HS-27A (cell line): ENCODE measurements at places on chromosomes 11 and 22.

DNA sequence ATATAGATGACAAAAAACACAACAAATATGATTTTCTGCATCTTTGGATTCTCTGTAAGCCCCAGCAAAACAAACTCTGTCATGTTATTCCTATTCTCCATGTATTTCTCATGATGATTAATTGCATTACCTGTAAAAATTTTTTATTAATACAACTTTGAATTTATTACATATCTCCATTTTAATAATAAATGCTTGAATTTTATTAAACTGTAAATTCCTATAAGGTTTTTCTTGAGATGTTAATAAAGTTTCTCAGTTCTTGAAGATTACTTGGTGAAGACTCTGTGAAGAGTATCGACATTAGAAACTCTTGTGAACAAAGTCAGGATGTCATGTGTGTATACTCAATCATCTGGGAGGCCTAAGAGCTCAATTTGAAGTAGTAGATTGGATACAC is at the start of gene OR4C46:
Gene OR4C46 (minus strand): TSS at position 101 of the 400 bp plus-strand sequence. CDS start 0 bp downstream, at position 101.
- DNase-seq: no peak

DNA sequence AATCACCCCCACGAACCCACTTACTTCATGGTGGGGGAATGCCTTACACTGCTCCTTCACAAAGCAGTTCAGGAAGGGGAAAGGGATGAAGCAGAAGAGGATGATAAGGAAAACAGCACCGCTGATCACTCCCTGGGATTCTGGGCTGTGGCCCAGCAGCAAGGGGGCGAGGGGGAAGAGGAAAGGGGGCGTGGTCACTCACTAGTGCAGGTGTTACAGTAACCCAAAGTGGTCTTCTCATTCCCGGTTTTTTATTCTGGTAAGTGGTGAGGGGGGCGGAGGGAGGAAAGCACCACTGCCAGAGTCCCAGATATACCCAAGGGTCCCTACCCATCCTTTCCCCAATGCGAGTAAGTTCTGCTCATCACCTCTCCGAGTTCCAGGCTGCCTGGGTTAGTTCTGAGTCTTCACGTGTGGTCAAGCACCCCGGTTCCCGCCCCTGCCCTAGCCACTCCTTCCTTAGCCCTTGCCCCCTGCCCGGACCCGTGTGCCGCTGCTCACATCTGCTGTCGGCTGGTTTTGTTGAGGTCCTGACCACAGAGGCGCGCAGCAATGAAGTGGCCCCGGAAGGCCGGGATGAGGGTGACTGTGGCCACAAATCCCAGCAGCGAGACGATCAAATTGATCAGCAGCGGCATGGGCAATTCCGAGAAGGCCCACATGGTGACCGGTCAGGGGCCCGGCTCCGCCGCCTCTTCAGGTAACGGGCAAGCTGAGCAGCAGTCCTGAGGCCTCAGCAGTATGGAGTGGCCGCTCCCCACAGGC is 477 bp downstream of the DPAGT1 start:
- DNase-seq: no peak

- no peak for DNase-seq
These were observed 26.5 kb downstream of the MYO7A start for GRCh38 chr11:77154381-77155081.

DNA sequence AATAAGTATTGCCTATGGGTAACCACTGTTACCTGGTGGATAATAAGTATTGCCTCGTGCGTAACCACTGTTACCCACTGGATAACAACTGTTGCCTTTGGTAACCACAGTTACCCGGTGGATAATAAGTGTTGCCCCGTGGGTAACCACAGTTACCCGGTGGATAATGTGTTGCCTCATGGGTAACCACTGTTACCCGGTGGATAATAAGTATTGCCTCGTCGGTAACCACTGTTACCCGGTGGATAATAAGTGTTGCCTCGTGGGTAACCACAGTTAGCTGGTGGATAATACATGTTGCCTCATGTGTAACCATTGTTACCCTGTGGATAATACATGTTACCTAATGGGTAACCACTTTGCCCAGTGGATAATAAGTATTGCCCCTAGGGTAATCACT is 9.8 kb upstream of the NXPE4 start:
- no peak for DNase-seq

DNA sequence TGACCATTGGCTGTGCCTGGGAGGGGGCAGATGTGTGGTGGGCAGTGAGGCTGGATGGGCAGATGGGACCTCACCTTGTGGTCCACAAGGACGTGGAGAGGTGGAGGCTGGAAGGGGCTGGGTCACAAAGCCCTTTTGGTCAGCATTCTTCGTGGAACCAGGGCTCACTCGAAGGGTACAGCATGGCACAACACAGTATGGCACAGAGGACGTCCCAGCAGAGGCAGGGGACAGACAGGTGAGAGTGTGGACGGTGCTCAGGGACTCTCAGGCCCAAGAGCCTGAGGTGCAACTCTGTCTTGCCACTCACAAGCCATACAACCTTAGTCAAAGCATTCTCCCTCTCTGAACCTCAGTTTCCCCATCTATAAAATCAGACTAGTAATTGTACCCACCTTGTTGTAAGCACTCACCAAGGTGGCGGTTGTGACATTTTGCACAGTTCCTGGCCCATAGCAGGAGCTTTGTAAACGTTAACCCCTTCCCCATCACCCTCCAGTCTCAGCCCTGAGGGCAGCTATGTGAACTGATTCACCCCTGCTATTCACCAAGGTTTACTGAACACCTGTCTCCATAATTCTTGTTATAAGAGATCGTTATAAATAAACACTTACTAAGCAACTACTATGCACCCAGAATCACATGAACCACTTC is 11.6 kb upstream of the TSKU start:
- no peak for DNase-seq

DNA sequence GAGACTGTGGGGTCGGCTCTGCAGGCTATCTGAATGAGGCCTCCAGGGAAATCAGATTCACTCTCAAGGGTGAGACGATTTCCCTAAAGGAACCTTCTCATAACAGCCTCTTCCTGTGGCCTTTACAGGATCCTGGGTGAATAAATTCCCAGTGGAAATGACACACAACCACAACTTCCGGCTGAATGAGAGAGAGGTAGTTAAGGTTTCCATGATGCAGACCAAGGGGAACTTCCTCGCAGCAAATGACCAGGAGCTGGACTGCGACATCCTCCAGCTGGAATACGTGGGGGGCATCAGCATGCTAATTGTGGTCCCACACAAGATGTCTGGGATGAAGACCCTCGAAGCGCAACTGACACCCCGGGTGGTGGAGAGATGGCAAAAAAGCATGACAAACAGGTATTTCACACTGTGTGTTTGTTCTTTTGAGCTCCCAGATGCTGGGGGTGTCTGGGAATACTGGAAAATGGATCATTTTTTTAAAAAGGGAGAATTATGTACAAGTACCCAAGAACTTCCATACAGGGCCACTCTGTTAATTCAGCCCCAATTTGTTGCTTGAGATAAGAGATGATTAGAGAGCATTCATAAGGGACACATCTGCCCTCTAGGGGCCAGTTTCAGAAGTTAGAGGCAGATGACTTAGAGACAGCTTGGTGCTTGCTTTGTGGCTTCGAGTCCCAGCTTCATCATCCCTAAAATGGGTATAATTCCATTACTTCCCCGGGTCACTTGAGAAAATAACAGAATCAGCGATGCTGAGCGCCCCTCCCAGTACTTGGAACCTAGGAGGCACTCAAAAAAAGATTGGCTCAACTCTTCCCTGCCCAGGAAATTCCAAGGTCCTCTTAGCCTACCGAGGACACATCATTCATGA is 10.2 kb downstream of the SERPIND1 start:
- DNase-seq: peak; percentile 9

- DNase-seq: no peak
These were observed 769.5 kb upstream of the LUZP2 start for GRCh38 chr11:23727387-23727786.

GRCh38 chr11:58070585-58070984 is 39.8 kb downstream of the OR6Q1 start:
- no peak for DNase-seq

- DNase-seq: peak; percentile 59
These were observed 36.6 kb downstream of the APOL3 start for GRCh38 chr22:36123673-36124630.

- no peak for DNase-seq
These were observed 7.6 kb downstream of the BAD start for GRCh38 chr11:64276653-64277431.

DNA sequence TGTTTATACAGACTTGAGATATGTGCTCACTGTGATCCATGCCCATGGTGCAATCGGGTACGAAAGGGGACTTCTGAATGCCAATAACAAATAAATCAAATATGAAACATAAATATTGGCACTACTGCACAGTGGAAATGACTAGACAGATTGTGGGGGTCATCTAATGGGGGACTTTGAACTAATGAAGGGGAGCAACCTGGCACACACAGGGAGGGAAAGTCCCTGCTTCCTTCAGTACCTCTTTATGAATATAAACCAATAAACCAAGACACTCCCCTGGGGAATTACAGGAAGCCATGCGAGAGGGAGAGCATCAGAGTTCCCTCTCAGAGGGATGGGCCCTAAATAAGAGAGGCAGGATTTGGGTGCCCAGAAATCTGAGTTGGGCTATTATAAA is 21.1 kb downstream of the MIF start:
- DNase-seq: no peak

DNA sequence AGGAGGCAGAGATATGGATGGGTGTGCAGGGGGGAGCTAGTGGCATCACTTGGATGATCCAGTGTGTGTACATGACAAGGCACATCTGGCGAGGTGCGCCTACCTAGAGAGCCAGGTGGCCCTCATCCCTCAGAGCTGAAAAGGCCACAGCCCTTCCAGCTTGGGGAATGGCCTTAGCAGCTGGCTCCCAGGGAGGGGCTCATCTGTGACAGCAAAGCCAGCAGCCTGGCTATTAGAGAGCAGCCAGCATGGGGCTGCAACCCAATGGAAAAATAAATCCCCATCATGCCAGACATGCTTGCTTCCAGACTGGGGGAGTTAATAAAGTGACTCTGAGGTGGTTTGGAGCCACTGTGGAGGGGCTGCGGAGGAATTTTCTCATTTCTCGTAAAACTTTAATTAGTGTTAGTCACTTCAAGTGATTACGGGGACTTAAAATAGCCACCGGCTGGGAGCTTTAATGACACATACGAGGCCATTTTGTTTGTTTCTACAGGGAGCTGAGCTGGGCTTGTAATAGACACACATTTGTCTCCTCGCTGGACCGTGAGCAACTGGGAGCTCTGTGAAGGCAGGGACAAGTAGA is 111.2 kb upstream of the ALX4 start:
- DNase-seq: no peak

DNA sequence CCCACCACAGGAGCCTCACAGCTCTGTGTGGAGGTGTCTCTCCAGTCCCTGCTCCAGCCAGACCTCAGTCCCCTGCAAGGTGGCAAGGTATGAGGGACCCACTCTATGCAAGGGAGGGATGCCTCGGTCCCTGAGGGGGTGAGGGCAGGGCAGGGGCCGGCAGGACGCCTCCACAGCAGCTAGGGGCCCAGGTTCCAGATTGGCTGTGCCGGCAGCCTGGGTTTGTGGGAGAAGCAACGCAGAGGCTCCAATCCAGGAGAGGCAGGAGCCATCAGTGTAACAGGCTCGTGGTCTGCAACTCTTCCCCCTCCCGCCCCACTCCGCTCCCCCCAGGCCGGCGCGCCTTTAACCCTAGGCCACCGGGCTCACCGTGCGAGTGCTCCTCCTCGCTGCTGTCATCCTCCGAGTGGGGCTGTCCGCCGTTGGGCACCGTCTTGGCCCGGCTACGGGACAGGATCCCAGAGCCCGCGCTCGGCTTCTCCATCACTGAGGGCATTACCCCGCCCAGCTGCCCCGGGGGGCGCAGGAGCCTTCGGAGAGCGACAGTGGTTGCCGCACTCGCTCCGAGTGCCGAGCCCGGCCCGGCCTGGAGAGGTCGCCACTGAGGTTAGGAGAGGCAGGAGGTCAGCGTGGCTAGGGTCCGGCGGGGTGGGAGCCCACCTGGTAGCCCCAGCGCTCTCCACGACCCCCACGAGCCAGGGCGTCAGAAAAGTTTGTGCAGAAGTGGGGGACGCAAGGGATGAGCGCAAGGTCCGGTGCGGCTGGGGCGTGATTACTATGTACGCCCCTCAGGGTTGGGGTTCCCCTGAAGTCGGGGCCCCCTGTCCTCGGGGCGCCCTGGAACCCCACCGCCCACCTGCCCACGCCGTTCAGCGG is 765 bp downstream of the RCOR2 start:
- DNase-seq: no peak

DNA sequence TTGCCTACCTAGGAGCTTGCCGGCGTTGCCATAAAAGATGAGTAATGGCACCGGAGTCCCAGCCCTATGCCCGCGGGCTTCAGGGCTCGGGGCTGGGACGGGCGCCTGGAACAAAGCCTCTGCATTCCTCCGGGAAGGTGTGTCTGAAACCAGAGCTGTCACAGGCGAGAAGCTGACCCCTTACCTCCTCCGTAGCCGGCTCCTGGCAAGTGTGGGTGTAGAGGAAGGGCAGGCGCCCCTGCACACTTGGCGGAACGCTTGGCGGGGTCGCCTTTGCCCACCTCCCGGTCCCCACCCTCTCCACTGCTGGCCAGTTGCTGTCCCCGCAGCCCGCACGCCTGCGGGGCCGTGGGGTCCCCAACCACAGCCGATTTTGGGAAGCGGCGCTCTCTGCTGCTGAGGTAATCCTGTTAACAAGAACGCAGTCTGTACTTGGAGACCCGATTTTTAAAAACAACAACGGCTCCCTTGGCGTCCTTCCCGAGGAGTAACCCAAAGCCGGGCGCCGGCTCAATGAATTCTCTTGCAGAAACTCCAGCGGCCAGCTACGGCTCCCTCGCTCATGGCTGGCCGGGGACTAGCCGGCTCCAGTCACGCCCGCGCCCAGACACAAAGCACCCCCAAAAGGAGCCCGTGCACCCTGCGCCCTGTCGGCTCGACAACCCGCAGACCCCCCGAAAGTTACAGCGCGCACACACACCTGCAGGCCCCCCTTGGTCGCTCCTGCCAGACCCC is 89.2 kb downstream of the PLEKHA7 start:
- no peak for DNase-seq

GRCh38 chr11:30344085-30344484 is 21.2 kb downstream of the ARL14EP start:
- no peak for DNase-seq

DNA sequence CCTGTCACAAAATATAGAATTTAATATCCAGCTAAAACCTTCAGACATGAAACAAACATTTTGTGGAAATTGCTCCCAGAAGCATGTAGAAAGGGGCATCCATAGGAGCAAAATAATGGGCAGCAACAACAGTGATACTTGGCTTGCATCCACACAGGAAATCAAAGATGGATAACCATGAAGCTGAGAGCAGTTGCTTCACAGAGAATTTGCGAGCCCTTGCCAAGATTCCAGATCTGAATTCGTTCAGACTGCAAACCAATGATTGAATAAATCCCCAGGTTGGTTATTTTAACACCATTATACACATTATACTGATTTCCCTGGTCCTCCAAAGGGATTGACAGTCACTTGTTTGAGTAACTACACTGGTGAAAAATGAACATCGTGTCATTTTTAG is 15.6 kb upstream of the OR51L1 start:
- DNase-seq: no peak

GRCh38 chr22:19233189-19233661 is 54.7 kb upstream of the SLC25A1 start:
- no peak for DNase-seq

DNA sequence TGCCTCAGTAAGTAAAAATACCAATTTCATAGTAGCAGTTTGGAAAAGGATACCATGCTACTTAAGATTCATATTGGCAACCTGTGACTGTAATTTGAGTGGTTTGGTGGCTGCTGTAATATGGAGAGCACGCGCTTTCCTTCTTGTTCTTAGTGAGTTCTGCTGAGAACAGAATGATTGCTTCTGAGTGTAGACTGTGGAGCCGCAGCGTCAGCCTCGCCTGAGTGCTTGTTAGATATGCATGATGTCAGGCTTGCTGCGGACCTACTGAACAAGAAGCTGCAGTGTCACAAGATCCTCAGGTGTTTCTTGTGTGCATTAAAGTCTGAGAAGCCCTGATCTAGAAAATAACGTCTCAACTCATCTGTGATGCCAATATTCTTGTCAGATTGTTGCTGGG is 143.2 kb downstream of the ARHGAP42 start:
- DNase-seq: no peak
